ENCODE measurements at places on chromosomes 12 and 14.

DNA sequence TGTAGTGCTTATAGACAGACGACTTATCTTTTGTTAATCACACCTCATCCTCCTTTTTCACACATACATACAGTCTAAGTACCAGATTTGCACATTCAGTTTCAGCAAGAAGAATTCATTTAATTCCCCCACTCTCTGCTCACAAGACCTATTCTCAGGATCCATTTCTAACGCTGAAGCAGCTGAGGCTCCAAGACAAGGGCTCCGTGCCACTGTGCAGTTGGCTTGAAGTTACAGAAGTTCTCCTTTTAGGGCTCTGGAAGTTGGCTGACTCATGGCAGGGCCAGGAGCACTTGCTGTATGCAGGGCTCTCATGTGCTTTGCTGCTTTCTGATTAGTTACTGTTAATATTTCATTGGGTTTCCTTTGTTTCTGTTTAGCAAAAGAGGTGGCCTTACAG, 1566.9 kb upstream of the TMEM132C start:
- no peak for DNase-seq

DNA sequence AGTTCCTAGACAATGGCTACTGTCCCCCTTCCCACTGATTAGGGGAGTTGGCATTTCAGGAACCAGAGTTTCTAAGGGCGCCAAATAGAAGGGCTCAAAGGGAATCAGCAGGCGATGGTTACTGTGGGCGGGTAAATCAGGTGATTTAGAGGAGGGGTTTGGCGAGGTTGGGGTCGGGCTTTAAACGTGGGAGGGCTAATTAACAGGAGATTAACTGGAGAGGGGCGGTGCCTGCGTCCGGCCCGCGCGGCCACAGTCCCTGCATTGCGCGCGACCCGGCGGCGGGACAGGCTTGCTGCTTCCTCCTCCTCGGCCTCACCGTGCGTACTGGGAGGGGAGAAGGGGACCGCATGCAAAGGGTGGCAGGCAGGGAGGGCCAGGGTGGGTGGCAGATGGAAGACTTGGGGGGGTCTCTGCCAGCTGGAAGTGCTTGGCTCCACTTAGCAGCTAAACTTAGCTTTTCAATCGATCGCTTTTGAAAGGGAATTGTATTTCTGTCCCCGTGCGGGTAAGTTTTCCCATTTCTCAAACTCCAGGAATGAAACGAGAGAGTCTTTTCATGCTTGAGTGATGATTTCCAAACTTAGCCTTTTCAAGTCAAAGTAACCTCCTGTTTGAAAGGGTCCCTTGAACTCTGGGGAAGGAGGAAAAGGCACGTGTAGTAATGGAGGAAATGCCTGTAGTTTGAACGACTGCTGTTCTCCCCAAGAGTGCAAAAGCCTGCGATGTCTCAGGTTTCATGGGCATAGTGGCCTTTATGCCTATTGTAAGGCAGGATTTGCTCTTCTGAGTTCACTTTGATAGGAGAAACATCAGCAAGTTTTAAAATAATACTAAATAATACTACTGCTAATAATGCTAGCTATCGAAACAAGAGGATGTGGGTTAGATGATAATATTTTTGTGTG, at the start of gene MGST1:
TSS of gene MGST1 (plus strand) at position 255 of the 908 bp plus-strand sequence. CDS start 6,608 bp downstream, outside the sequence.
- DNase-seq: no peak

GRCh38 chr14:98182393-98183055, 1089.5 kb downstream of the BCL11B start:
- no peak for DNase-seq

DNA sequence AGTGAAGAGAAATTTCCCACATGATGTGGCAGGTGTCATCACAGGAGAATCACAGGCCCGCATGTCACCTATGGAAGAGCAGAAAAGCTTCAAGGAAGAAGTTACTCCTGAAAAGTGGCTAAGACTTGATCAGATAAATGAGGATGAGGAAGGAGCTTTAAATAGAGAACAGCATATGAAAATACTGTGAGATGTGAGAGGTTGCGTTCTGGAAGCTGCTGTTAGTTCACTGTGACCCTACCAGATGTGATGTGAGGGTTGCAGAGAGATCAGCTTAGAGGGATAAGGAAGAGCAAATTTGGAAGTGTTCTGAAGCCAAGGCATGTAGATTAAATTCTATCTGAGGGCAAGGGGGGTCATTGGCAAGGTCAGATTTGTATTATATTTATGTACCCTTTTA, 17.1 kb downstream of the ERP27 start:
- no peak for DNase-seq

GRCh38 chr12:2142068-2142467, 89.3 kb downstream of the CACNA1C start:
- no peak for DNase-seq

GRCh38 chr14:50768680-50769079, 62.3 kb downstream of the NIN start:
- no peak for DNase-seq

DNA sequence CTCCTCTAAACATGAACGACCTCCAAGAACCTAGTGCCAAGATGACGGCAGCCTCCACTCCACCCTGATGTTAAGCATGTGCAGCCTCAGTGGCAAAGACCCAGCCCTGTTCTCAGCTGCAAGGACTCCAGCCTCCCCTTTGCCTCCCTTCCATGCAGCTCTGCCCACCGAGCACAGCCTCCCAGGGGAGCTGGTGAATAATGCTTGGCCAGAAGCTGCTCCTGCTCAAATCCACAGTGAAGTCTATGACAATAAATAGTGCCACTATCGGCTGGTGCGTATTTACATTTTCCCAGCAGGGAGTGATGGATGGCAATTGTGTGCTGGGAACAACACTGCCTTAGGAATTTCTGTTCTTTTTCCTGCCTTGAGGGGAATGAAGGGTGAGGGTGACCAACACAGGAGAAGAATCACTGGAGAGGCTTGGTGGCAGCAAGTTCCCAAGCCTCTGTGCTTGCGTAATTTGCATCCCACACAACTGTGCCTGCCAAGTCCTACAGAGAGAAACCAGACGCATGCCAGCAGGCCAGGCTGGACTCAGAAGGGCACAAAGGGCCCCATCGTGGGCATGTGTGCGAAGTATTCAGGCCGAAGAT, 29.9 kb upstream of the TC2N start:
- DNase-seq: no peak

DNA sequence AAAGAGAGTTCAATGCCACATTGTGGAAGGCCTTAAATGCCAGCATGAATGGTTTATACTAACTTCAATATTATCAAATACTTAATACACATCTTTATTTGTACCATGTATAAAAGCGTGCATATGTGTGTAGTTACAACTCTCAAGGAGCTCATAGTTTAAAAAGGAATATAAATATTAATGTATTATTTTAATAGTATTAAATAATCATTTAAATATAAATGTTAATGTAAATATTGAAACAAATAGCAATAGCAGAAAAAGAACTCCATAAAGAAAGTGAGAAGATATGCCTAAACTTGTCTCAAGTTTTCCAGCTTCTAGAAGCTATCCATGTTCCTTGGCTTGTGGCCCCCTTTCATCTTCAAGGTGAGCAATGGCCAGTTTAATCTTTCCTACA, 182.0 kb downstream of the FOXA1 start:
- no peak for DNase-seq
